Erythroblast (primary cell): ENCODE measurements at places on chromosomes 4 and X.

- no peak for DNase-seq
These were observed 47.7 kb downstream of the DDX3X start for GRCh38 chrX:41381685-41382084.

DNA sequence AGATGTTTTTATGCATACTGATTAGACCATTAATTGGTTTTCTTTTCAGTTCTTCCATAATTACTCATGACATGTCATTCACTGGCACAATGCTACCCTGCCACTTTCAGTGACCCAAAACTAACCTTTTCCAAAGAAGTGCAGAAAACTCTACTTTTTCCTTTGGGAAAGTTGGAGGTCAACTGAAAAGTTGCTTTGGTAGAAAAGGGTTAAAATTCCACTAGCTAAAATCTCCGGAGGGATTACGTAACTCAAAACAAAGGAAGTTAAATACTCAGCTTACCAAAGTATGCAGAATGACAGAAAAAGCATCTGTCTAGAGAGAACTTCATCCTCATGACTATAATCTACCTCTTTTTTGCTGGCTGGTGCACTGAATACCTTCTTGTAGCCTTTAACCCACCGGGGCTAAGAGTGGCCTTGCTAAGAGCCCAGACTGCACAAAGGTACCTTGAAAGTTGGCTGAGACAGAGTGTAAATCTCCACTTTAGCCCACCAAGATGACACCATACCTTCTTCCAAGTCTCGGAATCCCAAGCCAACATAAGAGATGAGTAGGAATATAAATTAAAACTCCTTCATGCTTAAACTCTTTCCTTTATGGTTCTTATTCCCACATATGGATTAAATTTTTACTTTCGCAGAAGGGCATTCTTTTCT, 1099.5 kb upstream of the INTU start:
- DNase-seq, result no peak

DNA sequence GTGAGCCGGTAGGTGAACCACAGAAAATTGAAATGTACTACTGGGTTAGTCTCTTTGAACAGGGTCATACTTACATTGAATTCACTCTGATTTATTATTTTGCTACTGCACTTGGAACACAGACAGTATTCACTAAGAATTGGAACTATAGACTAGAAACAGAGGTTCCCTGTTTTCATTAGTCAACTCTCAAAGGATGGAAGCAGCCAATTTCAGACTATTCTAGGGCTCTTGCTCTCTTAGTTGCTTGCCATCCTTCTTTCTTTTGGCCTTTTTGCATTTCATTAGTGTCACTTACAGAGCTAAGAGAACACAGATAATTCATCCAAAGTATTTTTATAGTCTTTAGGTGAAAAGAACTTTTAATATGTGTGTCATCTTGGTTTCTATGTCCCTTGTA, 52.6 kb downstream of the SHROOM3 start:
- no peak for DNase-seq

DNA sequence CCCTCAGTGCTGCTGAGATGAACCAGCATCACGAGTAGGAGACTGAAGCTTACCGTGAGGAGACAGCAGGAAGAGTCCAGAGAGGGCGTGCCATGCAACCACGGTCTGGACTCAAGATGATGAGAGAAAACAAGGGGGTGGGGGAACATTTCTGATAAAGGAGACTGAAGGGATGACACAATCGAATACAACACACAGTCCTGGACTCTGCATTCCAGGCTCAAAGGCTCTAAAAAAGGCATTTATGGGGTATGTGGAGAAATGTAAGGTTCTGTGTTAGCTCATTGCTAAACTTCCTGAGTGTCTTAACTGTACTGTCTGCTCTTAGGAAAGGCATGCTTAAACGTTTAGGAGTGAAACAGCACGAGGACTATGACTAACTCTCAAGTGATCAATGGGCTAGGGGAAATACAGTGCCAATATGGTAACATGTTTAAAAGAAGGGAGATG, 20.6 kb upstream of the IRAK1 start:
- DNase-seq, result peak; percentile 11
